ENCODE measurements at places on chromosomes 7 and 10.

DNA sequence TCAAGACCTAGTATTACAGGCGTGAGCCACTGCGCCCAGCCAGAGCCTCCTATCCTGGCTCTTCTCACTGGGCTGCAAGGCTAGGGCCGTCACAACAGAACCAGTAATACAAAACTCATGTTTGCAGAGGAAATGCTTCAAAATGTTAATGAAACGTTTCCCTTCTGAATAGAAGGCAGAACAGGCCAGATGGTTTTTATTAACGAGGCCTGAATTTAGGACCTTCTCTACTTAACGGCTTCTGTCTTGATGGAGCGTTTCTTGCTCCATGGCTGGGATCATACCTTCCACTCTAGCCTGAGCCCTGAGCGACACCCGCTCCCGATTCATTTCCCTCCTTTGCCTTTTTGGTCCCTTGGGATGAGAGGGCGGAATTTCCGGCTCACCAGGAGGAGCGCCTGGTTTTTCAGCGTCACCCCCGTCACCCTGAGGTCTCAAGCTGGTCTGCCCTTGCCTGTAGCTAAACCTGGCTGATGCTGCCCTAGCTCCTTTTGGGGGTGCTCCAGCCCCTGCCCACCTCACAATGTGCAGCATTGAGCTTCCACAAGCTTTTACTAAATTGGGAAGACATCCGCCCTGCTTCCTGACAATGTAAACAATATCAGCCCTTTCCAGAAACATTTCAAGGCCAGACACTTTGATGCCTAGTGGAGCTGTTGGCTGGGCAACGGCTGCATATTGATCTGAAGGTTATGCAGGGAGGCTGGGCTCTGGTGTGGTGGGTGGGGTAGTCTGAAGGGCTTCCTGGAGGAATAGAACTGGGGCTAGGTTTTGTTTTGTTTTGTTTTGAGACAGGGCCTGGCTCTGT lies 5.2 kb downstream of the CLIP2 start:
- DNase-seq, result no peak

DNA sequence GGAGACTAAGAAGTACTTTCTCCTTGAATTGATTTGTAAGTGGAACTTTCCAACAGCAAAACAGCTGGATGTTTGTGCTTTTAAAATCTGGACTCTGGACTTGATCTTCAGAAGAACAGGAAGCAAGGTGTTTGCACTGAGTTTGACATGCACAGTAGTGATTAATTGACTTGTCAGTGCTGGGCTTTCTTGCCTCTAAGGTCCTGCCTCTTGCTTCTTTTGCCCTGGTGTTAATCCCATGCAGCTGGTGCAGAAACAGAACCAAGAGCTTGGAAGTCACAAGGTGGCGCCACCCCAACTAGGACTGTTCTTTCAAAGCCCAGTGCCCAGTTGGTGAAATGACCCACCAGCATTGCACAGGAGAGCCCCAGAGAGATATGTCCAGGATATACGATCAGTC lies 66.8 kb upstream of the SEPHS1 start:
- DNase-seq, result peak; percentile 34

- DNase-seq, result no peak
Measured at GRCh38 chr10:1096287-1096889, 40.2 kb downstream of the WDR37 start.

- no peak for DNase-seq
Measured at GRCh38 chr10:15531927-15532722, 161.0 kb upstream of the FAM171A1 start.

DNA sequence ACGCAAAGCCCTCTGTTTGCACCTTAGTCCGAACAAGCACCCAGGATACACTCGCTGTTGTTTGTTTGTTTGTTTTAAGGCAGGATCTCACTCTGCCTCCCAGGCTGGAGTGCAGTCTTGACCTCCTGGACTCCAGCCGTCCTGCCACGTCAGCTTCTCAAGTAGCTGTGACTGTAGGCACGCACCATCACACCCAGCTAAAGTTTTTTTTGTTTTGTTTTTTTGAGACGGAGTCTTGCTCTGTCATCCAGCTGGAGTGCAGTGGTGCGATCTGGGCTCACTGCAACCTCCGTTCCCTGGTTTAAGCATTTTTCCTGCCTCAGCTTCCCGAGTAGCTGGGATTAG lies 76.8 kb downstream of the CTBP2 start:
- no peak for DNase-seq

DNA sequence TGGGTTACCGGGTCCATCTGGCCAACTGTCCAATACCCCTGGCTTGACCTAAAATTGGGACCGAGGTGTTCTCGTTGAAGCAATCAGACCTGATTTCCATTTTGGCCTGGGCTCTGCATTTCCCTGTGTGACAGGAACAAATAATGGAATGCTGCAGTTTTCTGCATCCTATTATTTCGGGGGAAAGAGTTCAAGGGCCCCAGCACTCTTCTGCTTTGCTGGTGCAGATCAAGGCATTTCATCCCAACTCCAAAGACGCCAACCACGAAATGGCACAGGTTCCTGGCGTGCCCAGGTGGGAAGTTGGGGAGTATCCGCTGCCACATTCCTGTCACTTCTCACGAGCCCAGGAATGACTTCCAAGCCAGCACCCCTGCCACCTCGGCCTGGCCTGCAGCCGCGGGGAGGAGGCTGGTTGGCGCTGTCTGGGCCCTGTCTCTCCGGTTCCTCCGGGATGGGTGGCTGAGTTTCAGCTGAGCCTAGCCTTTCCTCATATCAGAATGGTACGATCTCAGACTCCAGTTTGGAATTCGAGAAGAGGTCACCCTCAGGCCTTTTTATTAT lies 56.5 kb downstream of the FAM171A1 start:
- DNase-seq, result no peak

Measured in RPMI7951 (cell line).